ENCODE measurements at places on chromosomes 2 and 18.

DNA sequence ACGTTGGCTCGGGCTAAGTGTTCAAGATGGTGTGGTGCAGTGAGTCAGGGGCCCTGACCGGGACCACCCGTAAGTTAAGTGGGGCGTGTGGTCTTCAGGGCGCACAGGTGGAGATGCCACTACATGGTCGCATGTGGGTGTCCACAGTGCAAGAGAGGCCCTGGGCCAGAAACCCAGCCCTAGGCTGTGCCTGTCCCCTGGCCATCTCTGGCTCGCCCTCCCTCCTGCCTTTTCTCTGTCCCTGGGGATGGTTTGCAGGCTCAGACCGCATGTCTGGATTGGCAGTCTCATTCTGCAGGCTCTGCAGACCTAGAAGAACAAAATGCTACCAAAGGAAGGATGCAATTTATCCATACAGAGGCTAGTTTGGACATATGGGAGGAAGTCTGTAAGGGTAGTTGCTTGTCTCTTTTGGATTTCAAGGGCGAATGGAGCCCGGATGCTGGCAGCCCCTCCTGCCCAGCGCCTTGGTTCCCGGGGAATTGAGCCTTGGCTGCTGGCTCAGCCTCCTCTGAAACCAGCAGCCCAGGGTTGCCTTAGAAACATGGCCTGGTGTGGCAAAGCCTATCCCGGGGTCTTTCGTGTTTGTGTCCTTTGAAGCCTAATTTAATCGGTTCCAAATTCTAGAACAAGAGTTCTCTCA, 417.5 kb upstream of the HS6ST1 start:
- no peak for DNase-seq

GRCh38 chr2:61220768-61221167, 58.8 kb downstream of the C2orf74 start:
- no peak for DNase-seq

DNA sequence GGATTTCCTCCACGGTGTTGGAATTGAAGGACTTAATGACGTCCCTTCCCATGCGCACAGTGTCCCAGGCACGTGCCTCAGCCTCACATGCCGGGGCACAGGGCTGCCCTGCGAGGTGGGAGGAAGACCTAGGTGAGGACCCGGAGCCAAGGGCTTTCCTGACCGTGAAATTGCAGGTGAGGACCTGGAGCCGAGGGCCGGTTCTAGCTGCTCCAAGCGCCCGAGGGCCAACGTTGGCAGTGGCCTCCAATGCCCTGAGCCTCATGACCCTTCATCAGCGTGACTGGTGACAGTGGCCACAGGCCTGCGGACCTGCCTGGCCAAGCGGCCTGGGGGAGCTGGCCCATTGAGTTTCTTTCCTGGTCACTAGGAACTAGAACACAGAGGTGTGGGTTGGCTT, 338.2 kb upstream of the MYT1L start:
- no peak for DNase-seq

DNA sequence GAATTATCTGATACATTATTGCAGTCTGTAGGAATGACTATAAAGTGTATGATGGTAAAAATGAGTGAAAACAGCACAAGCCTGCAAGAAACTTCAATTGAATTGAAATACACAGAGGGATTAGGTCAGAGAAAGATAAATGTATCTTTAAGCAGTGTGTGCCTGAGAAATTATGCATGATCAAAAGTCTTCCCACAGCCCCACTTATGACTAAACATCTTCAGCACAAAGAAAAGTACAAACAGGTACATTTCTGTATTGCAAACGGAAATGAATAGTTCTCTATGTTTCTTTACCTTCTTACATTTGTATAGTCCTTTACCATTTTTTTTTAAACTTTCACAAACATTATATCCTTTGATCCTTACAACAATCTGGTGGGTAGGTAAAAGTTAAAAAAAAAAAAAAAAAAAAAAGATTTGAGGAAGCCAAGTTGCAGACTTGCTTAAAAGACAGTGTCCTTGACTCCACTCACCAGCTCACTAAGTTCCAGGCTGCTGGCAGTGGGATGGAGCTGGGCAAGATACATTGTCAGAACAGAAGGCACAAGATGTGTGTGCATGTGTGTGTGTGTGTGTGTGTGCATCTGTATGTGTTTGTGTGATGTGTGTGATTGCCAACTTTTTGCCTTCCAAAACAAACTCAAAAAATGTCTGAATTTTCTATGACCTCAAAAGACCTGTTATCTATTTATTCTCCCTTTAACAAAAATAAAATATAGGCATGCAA, 423.7 kb upstream of the ACVR2A start:
- DNase-seq: no peak

DNA sequence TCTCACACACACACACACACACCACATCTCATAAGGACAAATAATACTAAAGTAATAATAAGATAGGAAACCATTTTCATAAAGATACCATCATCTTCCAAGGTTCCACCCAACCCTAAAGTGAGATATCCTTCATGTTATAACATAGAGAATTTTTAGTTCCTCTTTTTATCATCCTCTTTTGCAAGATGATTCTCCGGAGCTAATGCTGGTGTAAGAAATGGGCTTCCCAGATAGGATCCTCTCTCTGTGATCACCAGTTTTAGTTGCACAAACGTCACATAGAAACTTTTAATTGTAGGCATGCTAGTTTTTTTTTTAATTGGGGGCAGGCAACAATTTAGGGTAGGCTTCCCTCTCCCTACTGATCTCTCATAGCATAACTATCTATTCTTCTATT, 49.6 kb downstream of the ARHGAP25 start:
- no peak for DNase-seq

DNA sequence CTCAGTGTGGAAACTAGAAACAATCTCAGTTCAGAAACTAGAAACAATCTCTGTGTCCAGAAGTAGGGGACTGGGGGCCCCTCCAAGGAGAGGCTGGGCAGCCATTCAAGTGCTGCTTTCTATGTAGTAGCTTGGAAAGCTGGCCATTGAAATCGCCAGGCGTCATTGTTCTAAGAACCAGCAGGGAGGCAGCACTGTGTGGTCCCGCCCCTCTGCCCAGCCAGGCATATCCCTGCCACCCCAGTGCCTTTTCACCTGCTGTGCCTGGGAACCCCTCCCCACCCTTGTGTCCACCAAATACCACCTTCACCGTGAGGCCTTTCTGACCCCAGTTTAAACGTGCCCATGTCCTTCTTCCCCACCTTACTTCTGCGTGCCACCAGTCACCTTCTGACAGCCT, 221.6 kb downstream of the GBX2 start:
- DNase-seq: no peak

GRCh38 chr2:173502296-173502695, 147.6 kb downstream of the CDCA7 start:
- DNase-seq: no peak

- no peak for DNase-seq
These were observed 207.3 kb downstream of the TRIB2 start for GRCh38 chr2:12923907-12924610.

DNA sequence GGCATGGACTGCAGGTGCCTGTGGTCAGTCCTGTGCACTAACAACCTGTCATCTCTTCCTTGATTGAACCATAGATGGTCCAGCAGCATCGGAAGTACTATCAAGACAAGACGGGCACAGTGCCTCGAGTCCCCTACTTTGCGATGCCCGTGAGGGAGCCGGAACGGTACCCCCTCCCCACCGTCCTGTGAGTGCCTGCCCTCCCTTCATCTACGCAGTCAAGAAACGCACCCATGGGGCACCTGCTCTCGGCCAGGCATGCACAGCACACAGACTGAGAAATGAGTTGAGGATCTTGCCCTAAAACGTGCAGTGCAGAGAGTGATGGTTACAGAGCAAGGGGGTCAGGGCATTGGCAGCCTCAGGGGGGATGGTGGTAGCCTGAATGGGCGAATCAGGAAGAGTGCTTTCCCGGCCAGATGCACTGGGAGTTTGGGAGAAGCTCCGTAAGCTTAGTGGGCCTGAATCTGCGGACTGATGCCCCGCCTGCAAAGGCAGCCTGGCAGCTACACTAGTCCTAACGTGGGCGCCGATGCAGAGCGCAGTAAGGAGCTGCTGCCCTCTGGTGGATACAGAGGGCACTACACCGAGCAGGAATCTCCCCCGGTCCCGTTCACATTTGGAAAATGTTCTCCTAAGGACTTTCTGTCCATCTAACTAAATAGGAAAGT, 63.6 kb downstream of the CIB4 start:
- DNase-seq: peak; percentile 79

GRCh38 chr2:120732506-120733237, 3.0 kb upstream of the GLI2 start:
- no peak for DNase-seq

GRCh38 chr2:191748528-191749180, 70.7 kb downstream of the NABP1 start:
- no peak for DNase-seq
